Skeletal muscle cell (primary cell): ENCODE measurements at places on chromosomes 5 and 9.
A peak's percentile ranks its signal among the peaks of the same experiment; 100 is the strongest.

GRCh38 chr5:114308017-114308416 lies 53.9 kb upstream of the KCNN2 start:
- no peak for DNase-seq

GRCh38 chr9:81720450-81721086 lies 31.2 kb upstream of the TLE1 start:
- DNase-seq: no peak

DNA sequence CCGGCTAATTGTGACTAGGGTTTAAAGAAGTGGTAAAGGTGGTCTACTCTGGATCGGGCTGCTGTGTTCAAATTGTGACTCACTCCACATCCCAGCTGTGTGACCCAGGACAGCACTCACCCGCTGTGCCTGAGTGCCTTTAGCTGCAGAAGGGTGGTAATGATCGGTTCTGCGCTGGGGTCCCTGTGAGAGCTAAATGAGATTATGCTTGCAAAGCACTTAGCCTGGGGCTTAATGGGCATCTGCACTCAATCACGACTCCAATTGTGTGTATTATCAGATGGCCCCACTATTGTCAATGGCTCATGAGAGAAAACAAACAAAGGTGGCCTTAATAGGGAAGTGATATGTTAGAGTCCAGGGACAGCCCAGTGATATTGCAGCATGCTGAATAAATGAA lies 25.1 kb upstream of the TBC1D2 start:
- no peak for DNase-seq

DNA sequence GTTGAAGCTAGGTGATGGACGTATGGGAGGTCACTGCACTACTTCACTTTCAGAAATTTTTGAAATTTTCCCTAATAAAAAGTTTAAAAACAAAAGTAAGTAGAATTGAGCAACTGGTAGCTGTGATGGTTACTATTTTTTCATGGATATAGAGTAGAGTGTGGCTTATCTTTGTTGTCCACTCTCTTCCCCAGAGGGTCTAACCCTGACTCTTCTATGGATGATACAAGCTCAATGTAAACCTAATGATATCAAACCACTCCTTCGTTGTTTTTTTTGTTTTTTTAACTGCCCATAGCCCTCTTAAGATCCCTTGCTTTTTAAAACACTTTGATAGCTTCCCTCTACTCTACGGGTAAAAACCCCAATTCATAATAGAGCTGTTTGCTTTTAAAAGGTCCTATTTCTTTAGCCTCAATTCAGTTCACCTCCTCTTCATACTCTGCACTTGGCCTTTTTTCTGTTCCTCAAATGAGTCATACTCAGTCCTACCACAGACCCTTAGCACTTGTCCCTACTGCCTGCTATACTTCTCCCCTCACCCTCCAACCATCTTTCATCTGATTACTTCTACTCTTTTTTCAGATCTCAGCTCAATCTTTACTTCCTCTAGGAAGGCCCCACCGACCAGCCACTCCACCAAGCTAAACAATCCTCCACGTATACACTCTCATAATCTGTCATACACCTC lies 2.6 kb downstream of the HDAC3 start:
- DNase-seq: no peak

DNA sequence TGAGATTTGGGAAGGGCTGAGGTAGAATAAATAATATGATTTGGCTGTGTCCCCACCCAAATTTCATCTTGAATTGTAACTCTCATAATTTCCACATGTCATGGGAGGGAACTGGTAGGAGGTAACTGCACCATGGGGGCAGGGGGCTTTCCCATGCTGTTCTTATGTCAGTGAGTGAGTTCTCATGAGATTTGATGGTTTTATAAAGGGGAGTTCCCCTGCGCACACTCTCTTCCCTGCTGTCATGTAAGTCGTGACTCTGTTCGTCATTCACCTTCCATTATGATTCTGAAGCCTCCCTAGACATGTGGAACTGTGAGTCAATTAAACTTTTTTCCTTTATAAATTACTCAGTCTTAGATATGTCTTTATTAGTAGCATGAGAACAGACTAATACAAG lies 115.5 kb upstream of the STARD4 start:
- no peak for DNase-seq

GRCh38 chr9:87381050-87381711 lies 116.5 kb upstream of the DAPK1 start:
- DNase-seq: peak; percentile 29

DNA sequence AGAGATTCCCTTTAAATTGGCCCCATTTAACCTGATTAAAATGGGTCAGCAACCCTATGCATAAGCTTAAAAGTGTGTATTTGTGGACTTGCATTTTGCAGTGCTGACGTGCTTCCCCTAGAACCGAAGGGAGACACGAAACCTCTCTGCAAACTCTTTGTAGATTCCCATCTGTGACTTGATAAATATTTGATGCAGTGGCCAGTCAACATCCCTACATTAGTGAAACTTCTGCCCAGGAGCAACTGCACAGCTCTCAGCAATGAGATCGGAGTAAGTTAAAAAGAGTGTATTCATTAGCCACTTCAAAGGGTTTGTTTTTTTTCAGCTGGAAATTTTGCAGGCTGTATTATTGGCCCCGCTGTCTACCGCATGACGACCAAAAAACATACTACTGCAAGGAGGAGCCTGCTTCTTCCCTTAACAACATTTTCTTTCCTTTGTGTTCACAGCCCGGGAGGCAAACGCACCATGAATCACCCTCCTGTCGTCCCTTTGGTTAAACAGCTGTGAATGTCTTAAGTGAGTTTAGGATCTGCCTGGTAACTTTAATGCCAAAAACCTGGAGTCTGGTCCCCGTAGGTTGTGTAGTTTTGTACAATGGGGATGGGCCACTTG lies 38.0 kb upstream of the TCERG1 start:
- no peak for DNase-seq

DNA sequence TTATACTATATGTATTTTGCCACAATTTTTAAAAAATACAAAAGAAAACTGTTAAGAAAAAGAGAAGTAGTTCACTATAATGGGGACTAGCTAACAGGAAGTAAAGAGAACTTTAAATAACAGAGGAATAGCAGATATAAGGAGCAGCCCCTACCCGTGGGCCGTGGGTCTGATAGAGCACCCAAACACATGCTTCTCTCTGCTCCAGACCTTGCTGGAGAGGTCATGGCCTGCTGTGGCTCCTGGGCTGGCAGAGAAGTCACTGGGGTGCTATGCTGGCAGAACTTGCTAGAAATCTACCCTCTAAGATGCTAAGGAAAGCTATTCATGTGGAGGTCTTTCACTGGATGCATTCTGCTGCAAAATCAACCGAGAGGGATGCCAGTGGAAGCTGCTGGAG lies 10.0 kb upstream of the TNFAIP8 start:
- no peak for DNase-seq

DNA sequence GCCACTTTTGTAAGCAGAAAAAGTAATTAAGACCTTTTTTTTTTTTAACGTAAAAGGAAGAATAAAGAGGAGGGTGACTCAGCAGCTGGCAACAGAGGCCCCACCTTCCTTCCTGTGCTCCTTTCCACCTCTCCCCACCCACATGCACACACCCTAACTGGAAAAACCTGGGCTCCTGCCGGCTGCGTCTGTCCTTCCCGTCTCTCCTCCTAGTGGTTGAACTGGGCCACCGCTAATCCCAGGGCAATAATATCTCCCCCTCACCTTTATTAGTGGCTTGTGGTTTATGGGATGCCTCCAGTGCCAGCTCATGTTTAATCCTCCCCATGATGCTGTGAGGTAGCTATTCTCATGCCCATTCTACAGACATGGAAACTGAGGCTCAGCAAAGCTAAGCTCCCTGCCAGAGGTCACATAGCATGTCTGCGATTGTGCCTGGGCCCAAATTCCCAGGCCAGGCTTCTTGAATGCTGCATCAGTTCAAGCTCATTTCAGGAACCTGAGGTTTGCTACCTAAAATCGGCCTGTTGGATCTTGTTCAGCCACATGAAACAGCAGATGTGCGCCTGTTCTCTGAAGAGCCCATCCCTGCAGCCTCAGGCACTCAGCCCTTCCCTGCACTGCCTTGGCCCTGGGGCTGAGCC lies 60.9 kb upstream of the IL17B start:
- DNase-seq: no peak

GRCh38 chr5:32780508-32780919 lies 69.4 kb downstream of the NPR3 start:
- no peak for DNase-seq

- DNase-seq: no peak
Observed at GRCh38 chr5:98639274-98639673, 134.2 kb upstream of the RGMB start.

- DNase-seq: no peak
Observed at GRCh38 chr5:36396640-36397039, 94.9 kb upstream of the RANBP3L start.

- DNase-seq: no peak
Observed at GRCh38 chr9:133893191-133893994, 98.7 kb downstream of the VAV2 start.

- no peak for DNase-seq
Observed at GRCh38 chr5:1322036-1322900, 22.6 kb downstream of the CLPTM1L start.

- no peak for DNase-seq
Observed at GRCh38 chr5:38447056-38447455, 109.4 kb downstream of the LIFR start.
